ENCODE measurements at places on chromosomes 11 and 22.

GRCh38 chr11:36362902-36363301, 66.8 kb downstream of the PRR5L start:
- no peak for DNase-seq

GRCh38 chr22:19523240-19524169, 705 bp downstream of the CLDN5 start:
- DNase-seq, result no peak

DNA sequence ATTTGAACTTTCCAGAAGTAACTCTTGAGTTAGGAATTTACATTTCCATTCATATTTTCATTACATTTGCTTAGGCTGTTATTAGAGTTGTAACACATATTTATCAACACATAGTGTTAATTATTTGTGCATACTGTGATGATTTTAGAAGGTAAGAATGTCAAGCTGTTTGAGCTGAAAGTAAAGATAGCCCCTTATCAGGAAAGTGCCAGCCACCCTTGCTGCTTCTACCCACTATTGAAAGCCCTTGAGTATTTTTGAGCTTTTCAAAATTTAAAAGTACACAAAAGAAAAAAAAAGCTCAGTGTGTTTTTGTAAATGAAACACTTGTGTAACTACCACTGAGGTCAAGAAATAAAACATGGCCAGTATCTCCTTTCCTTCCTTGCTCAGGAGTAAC, 8.0 kb downstream of the APLP2 start:
- no peak for DNase-seq

DNA sequence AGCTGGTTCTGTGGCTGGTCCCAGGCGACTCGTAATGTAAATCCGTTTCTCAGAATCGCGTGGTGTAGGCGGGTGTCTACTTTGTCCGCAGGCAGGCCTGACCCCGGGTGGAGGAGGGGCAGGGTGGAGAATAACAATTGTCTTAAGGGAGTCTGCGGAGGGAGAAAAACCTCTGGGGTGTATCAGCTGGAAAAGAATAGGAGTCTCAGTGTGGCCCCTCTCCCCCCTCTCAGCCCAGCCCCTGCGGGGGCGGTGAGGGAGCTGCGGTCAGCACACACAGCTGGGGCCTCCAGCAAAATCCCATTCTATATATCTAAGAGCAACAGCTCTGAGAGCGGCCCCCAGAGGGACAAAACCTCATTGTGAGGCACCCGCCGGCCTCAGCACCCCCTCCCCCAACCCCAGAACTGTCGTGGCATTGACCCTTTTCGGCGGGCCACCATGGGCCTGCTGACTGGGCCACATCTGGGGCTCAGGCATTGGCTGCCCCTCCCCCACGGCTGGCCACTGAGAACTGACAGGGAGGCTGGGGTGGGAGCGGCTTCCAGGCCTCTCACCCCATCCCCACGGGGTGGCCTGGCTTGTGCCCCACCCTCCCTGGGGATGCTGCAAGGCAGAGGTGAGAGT, 2.7 kb upstream of the MYRF start:
- no peak for DNase-seq

- no peak for DNase-seq
Measured at GRCh38 chr11:87775036-87775435, 400.2 kb downstream of the RAB38 start.

DNA sequence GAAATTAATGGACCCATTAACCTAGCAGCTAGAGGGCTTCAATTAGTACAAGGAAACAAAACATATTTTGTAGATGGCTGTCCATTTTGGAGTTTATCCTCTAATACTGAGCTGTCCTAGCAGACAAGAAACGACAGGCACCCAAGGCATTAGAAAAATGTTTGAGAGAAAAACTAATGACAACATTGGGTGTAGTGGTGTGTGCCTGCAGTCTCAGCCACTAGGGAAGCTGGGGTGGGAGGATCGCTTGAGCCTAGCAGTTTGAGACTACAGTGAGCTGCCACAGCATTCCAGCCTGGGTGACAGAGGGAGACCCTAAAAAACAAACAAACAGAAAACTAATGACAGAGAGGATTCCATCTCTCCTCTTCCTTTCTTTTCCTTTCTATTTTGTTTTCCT, 1.5 kb downstream of the A4GALT start:
- DNase-seq, result no peak

DNA sequence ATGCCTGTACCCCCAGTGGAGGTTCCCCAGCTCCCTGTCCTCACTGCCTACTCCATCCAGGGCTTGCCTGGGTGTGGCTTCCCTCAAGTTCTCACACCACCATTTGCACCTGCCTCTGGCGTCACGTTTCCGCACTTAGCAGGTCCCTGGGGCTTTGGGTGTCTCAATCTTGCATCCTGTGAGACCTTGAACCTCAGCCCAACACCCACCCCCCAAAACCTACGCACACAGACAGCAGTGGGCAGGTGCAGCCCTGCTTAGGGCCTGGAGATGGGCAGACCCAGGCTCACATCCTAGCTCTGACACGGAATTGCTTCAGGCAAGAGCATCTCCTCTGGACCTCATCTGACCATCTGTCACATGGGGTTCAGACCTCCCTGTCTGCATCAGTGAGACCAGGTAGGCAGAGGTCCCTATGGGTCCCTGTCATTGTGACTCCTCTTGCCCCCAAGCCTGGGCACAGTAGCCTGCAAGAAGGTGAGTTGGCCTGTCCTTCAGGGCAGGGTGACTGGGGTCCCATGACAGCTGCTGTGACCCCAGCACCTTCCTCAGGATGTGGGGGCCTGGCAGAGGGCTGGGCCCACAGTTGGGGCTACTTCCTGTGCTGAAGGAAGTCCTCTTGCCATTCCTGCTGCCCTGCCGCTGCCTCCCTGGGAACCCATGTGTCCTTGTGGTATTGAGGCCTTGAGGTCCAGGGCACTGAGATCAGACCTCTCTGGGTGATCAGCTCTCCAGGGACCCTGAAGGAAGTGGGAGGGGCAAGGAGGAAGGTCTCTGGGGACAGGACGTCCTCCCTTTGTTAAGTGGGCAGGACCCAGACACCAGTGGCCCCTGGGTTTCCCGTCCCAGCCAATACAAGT, 2.0 kb downstream of the SIPA1 start:
- no peak for DNase-seq

- no peak for DNase-seq
Measured at GRCh38 chr22:48106215-48106614, 1343.8 kb downstream of the TBC1D22A start.

GRCh38 chr11:120894202-120894985, 129.5 kb upstream of the TBCEL start:
- no peak for DNase-seq

GRCh38 chr11:1691878-1692707, 4.9 kb upstream of the KRTAP5-6 start:
- no peak for DNase-seq

- no peak for DNase-seq
Measured at GRCh38 chr11:33303541-33303940, 46.4 kb downstream of the HIPK3 start.

- DNase-seq, result no peak
Measured at GRCh38 chr22:43862074-43862881, at the start of gene SULT4A1. Gene SULT4A1 (minus strand): TSS chr22:43862513. CDS start chr22:43862382, 131 bp downstream.

DNA sequence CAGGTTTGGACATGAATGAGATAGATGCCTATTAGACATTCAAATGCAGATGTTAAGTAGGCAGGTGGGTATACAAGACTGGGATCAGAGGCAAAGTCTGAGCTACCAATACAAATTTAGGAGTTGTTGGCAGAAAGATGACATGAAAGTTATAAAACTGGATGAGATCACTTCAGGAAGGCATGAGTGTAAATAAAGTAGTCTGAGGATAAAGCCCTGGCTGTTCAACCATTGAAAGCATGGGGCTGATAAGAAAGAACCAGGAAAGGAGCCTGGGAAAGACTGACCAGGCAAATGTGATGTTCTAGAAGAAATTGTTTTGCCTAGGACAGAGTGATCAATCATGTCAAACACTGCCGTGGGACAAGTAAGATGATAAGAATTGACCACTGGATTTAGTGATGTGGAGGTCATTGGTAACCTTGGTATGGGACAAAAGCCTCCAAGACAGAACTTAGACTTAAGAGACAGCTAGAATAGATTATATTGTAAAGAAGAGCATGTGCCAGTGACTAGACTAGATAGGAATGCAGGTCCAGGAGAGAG, 98.5 kb downstream of the EHF start:
- DNase-seq, result no peak

GRCh38 chr11:62153087-62153395, 29.2 kb downstream of the INCENP start:
- DNase-seq, result no peak

DNA sequence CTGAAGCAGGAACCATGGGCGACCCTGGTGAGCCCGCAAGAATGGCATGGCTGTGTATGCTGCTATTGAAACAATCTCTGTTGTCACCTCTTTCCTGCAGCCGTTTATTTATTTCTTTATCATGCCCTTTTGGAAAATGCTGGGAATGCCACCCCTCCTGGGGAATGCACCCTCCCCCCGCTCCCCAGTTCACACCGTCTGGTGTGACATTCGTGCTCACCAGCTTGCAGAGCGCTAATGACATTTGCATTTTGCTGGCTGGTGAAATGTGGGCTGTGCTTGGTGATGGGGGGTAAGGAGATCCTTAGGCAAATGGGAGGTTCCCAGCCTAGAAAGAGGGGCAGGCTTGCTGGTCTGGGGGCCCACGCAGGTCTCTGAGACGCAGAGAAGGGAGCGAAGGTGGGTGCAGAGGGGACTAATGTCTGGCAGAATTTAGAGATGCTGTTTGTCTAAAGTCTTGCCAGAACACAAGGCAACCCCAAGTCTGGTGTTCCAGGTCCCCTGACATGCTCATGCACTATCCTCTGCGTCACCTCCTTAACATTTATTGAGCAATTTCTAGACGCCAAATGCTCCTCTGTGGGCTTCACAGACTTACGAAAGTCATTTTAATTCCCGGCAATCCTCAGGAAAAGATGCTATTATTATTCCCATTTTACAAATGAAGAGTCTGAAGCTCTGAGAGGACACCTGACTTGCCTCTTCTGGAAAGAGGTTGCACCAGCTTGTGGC, 91.7 kb downstream of the TP53I11 start:
- no peak for DNase-seq

- no peak for DNase-seq
Measured at GRCh38 chr22:27905653-27906052, 13.4 kb downstream of the PITPNB start.

GRCh38 chr11:2760196-2760871, 60.5 kb upstream of the KCNQ1OT1 start:
- no peak for DNase-seq
